Stimulated activated CD4-positive, alpha-beta T cell treated with anti-CD3 and anti-CD28 coated beads, TNF-alpha, amount 100 ng/mL, for 4 hours (primary cell): ENCODE measurements at places on chromosomes 11 and 22.

DNA sequence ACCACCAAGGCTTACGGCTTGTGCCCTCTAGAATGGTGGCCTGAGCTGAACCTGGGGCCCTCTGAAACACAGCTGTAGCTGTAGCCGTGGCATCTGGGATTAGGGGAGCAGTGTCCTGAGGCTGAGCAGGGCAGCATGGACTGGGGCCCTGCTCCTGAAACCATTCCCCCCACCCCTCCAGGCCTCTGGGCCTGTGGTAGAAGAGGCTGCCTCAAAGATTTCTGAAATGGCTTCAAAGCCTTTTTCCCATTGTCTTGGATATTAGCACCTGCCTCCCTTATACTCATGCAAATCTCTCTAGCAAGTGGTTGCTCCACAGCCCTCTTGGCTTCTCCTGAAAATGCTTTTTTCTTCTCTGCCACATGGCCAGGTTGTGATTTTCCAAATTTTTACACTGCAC, 106.9 kb downstream of the CTNND1 start:
- no peak for DNase-seq

- DNase-seq = no peak
Observed at GRCh38 chr11:84289381-84289906, 1003.3 kb upstream of the CCDC90B start.

DNA sequence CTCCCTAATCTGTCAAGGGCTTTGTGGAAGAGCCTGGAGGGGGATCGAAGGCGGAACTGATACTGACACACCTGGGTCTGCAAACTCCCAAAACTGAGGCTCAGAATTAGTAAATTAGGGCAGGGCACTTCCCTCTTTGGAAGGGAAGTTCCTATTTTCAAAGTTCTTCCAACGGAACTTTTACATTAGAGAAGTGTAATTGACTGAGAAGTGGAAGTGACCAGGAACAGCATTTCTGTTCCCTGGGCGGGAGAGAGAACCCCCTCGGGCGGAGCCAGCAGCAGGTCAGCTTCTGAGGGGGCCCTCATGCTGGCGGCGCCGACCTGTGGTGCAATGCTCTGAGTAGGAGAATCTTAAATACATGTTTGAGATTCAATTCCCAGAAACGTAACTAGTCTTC, 1.1 kb upstream of the CBL start:
- DNase-seq = no peak

DNA sequence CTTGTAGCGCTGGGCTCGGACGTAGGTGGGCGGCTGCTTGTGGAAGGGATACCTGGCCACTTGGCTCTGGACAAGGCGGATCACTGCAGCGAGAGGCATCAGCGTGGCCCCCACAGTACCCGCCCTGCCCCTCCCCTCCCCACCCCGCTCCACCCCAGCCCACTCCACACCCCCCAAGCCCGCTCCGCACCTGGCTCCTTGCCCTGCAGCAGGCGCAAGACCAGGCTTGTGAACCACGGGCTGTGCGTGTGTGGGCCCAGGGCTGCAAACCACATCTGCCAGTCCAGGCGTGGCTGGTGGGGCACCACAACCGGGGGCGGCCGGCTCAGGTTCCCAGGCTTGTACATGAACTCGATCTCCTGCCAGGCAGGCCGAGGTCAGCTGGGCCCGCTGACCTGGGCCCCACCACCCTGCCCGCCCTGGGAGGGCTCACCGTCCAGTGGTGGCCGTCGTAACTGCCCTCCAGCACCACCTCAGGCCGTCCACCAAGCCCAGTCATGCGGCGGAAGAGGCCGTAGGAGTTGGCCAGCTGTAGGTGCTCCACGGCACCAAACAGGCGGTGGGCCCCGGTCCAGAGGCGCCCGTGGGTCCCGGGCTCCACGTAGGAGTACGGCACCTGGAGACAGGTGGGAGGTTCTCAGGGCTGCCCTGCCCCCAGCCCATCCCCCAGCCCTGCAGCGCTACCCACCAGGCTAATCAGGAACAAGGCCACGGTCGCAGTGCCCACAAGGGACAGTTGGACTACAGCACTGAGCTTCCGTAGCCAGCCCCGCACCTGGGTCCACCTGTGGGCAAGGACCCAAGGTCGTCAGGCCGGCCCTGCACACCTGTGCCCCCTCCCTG, 2.9 kb downstream of the LMF2 start:
- DNase-seq = no peak

- no peak for DNase-seq
Observed at GRCh38 chr11:28730336-28730735, 622.1 kb downstream of the METTL15 start.

GRCh38 chr11:84524422-84525051, 1102.6 kb downstream of the DLG2 start:
- DNase-seq = no peak

GRCh38 chr11:130278745-130279144, 36.0 kb downstream of the ZBTB44 start:
- DNase-seq = no peak

GRCh38 chr11:62553080-62553838, 6.7 kb upstream of the AHNAK start:
- DNase-seq = no peak

GRCh38 chr11:64714666-64715065, 8.3 kb downstream of the NRXN2 start:
- DNase-seq = no peak

DNA sequence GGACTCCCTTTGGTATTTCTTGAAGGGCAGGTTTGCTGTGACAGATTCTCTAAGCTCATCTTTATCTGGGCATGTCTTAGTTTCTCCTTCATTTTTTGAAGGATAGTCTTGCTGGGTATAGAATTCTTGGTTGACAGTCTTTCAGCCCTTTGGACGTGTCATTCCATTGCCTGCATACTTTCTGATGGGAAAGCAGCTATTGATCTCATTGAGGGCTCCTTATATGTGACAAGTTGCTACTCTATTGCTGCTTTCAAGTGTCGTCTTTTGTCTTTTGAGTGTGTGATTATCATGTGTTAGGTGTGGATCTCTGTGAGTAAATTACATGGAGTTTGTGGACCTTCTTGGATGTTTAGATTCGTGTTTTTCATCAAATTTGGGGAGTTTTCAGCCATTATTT, 21.9 kb downstream of the IGHMBP2 start:
- DNase-seq = no peak

DNA sequence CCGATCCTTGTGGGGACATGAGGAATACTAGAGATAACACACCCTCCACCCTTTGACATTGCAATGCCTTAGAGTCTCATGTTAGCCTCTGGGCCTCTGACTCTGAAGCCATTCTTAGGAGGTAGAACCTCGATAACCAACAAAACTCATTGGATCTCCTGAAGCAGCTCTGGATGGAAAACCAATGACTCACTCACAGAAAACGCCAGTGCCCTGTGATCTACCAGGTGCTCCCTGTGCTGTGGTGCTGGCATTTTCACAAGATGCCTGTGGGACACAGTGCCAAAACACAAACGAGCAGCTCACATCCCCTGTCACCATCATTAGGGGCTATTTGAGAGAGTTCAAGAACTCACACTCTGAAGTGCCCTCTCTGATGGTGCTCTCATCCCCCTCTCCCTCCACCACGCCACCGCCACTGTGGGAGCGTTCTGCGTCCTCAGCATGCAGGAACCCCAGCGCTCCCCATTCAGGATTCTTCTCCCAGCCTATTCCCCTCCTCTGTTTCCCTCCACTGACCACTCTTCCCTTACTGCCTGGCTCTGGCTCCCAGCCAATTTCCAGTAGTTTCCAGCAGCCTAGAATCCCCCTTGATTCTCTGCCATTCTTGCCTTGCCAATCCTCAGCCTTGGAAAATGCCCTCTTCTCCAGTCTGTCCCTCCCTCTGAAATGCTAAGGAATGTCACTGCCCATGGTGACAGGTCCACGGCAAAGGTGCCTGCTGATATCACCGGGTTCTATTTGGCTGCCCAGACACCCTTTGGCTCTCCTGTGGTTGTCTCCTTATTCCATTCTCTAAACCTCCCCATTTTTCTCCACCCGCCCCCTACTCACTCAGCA, 4.7 kb upstream of the POLD4 start:
- DNase-seq = no peak

GRCh38 chr11:72617080-72617762, 57.0 kb downstream of the PDE2A start:
- DNase-seq = no peak

GRCh38 chr22:19845054-19845722, 9.5 kb downstream of the GNB1L start:
- no peak for DNase-seq

DNA sequence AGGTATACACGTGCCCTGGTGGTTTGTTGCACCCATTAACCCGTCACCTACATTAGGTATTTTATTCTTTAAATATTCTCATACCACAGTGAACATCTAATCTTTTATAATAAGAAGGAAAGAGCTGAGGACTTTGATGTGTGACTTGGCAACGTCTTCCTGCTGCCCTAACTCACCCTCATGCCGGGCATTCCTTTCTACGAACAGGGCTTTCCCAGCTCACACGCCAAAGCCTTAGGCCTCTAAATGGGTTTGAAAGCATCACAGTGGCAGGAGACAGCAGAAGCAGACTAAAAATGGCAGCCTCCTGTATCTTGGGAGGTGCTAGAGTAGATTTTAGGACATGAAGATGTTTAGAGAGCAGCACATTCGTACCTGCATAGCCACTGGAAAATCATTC, 52.6 kb downstream of the CLTCL1 start:
- no peak for DNase-seq

DNA sequence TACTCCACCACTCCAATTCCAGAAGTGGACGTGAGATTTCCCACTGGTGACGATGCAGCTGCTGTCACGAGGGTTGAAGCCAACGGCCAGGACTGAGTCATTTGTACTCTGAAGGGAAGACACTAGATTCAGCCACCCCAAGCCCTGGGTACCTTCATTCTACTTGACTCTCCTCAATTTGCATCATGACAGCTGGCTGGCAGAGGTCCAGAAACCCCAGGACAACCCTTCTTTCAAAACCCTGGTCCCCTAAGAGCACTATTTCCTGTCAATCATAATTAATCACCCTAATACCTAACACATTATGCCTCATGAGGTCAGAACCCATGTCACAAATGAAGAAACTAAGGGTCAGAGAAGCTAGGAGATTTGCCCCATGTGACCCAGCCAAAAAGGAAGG, 4.9 kb downstream of the EML3 start:
- no peak for DNase-seq

DNA sequence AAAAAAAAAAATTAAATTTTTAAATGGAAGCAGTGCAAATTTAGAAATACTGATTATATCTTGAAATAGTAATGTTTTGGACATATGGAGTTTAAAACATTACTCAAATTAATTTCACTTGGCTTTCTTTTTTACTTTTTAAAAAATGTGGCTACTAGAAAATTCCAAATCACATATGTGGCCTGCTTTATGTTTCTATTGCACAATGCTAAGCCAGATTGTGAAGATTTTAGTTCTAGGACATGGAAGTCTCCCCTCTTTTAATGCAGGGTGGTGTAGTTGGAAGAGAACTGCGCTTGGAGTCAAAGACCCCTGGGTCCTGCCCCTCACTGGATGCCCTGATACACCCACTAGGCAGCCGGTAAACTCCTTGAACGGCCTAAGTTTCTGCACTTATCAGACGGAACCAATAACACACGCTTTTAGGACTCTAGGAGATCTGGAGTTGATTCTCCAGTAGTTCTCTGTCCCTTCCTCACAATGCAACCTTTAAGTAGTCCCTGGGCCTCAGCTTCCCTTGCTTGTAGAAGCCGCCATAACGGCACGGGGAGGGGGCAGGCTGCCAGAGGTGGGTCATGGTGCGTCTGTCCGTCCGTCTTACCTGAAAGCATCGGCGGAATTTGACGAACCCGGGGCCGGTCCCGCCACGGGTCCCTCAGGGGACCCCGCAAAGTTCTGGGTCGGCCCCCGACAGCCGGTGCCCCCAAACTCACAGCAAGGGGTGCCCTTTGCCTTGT, 505 bp downstream of the FAM227A start:
- DNase-seq = no peak

GRCh38 chr11:121944556-121945230, 171.3 kb downstream of the BLID start:
- no peak for DNase-seq
